T-cell (primary cell): ENCODE measurements at places on chromosomes 2 and 18.

DNA sequence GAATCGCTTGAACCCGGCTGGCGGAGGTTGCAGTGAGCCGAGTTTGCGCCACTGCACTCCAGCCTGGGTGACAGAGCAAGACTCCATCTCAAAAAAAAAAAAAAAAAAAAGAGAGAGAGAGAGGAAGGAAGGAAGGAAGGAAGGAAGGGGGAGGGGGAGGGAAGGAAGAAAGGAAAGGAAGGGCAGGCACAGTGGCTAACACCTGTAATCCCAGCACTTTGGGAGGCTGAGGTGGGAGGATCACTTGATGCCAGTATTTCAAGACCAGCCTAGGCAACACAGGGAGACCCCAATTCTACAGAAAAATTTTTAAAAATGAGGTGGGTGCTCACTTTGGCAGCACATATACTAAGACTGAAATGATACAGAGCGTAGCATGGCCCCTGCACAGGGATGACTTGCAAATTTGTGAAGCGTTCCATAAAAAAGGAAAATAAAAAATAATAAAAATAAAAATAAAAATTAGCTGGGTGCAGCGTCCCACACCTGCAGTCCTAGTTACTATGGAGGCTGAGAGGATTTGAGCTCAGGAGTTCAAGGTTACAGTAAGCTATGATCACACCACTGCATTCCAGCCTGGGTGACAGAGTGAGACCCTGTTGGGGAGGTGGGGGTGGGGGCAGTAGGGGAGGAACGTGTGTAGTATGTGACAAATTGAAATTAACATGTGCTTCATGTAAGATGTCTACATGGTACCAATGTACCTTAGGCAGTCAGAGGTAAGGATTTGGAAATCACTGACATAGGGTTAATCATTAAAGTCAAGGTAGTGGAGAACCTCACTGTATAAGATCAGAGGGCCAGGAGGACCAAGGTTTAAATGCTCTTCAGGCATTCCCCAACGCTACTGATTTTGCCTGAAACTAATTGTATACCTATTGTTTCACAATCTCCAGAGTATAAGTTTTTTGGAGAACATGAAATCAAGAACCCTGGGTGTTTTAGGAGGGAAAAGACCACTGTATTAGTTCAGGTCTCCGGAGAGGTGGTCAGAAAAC, 1.4 kb downstream of the WDCP start:
- DNase-seq, result no peak

DNA sequence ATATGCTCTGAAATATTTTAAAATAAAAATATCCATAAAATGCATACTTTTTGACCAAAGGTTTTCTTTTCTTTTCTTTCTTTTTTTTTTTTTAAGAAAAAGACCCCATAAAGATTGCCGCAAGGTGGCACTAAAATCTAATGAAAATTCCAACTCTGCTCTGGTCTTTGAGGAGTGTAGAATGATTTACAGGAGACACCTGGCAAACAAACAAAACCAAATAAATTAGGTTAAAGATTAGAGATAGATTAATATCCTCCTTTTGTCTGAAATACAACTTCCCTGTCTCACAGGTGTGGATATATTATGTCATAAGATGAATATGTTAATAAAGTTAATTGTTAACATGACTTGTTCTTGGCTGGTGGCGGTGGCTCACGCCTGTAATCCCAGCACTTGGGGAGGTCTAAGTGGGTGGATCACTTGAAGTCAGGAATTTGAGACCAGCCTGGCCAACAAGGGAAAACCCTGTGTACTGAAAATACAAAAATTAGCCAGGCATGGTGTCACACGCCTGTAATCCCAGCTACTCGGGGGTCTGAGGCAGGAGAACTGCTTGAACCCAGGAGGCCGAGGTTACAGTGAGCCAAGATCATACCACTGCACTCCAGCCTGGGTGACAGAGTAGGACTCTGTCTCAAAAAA, 3.5 kb upstream of the RHOB start:
- no peak for DNase-seq

DNA sequence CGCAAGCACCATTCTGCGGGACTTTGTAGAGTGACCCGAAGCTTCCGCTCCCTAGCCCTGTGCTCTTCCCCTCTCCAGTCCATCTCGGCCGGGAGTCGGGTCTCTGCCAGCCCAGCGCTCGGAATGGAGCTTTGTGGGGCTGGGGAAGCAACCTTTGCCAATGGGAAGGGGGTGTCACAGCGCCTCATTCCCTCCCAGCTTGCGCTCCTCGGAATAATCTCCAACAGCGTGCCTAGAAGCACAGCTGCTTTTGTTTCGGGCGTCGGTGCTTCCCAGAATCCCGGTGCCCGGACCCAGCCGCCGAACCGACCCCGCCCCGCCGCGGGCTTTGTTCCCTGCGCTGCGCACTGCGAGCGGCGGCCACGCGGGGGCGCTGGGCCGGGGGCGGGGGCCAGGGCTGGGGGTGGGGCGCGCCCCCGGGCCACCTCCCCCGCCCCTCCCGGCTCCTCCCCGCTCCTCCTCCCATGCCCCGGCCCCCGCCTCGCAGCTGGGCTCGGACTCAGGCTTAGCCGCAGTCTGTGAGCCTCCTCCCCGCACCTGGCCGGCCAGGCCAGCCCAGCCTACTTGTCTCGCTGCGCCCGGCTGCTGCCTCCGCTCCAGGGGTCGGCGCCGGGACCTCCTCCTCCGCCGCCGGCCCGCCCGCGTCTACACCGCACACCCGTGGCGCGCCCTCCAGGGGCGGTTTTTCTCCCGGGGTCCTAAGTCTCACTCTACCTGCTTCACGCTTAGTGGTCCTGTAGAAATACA, 77.7 kb upstream of the SMAD2 start:
- peak; percentile 7 for DNase-seq

DNA sequence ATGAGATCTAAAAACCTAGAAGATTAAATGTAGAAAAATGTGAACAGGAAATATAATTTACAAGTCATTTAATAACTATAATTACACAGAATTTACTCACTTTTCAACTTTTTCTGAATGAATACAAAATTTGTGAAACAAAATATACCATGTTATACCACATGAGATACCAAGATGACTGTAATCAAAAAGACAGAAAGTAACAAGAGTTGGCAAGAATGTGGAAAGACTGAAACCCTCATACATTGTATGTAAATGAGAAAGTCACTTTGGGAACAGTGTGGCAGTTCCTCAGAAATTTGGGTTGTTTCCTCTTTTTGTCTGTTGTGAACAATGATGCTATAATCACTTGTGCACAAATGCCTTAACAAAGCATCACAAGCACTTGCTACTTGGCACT, 145.4 kb upstream of the ZNF804A start:
- DNase-seq, result no peak

GRCh38 chr2:123791207-123791606, 233.9 kb upstream of the CNTNAP5 start:
- DNase-seq, result no peak

GRCh38 chr2:239116456-239117246, 268.8 kb downstream of the TWIST2 start:
- no peak for DNase-seq

DNA sequence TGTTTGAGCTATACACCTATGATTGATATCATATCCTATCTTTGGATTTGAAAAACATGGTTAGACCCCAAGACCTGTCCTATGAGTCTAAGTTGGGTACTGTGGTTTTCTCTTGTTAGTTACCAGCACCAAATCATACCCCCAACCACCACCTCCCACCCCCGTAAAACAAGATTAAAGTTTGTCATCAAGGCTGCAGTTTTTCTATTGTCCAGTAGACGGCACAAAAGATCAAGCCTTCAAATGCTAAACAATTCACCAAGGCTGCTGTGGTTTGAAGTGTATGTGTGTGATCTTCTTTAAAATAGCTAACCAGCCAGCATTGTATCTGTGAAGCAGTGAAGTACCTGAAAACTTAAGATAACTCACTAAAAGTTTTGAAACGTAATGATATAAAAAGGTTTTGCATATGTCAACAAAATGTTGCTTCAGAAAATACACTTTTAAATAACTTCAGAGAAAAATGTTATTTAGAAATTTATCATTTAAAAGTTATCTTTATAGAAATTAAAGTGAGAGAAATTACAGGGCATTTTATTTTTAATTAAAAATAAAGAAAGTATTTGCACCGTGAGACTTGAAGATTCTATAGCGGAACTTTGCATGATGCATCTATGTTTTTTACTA, 5.8 kb upstream of the MEIS1 start:
- DNase-seq, result no peak

- no peak for DNase-seq
Observed at GRCh38 chr2:214075456-214075855, 335.4 kb upstream of the VWC2L start.

DNA sequence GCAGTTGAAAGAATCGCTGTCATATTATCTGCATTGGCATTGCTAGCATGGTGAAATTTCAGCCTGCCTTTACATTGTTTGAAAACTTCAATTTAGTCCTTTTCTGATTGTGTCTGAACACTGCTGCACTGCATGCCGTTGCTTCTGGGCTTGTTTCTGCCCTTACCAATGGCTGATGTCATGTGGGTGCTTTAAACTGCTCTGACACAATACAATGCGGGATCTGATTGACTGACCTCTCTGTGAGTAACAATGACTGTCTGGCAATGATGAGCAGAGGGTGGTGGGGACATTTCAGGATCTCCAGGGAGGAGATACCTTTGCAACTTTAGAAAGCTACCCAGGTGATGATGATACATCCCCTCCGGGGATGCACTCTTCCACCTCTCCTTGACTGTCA, 119.5 kb upstream of the ZBTB14 start:
- no peak for DNase-seq

DNA sequence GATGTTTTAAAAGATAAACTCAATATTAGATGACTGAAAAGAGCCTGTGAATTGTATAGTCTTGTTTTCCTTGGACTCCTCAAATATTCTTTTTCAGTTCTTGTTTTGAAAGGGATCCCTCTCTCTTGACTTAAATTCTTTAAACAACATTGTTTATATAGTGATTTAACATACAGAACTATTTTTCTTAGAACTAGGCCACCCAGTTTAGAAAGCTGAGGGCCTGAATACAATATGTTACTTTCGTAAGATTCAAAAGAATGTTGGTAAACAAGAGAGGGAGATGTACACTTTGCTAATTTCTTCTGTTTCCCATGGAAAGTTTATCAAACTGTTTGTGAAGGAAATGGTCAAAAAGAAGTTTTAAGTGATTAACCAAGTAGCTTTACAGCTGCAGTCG, 5.5 kb upstream of the TSPYL6 start:
- no peak for DNase-seq

GRCh38 chr2:144825331-144826020, 305.6 kb upstream of the ZEB2 start:
- DNase-seq, result no peak

DNA sequence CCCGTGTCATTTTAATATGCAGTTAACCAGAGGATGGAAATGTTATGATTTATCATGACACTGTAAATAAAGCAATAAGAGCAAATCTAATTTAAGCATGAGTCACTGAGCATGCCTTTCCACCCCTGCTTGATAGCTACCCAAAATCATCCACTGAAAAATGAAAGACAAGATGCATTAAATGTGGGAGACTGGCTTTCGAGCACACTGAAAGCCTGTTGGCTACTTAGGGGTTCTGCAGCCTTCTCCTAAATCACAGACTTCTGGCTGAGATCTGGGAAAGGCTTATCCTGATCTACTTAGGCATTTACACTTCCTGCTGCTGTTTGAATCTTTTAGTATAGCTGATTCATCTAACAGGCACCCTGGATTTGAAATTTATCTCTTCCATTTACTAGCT, 778.3 kb upstream of the CDH7 start:
- DNase-seq, result no peak

DNA sequence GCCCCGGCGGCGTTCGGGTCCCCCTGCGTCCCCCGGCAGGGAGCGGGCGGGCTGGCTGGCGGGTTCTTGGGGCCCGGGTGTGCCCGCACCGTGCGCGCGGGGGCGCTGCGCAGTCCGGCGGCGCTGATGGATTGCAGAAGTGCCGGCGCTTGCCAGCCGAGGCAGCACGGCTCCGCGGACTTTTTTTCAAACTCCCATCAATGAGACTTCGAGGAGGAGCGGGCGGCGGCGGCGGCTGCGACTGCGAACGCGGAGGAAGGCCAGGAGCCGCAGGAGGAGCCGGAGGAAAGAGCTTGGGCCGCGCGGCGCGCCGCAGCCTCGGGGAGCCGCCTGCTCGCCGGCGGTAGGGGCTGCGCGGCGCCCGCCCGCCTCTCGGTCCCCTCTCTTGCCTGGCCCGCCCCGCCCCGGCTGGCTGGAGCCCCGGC, at the start of gene GLI2:
TSS of gene GLI2 (plus strand) at position 123 of the 425 bp plus-strand sequence. CDS start 61,453 bp downstream, outside the sequence.
- no peak for DNase-seq

GRCh38 chr18:7567474-7568425, 634 bp downstream of the PTPRM start:
- no peak for DNase-seq

- no peak for DNase-seq
Observed at GRCh38 chr18:38718365-38718901, 1152.8 kb upstream of the CELF4 start.

- no peak for DNase-seq
Observed at GRCh38 chr2:37464067-37464466, 119.6 kb downstream of the QPCT start.

GRCh38 chr2:109516445-109517117, 97.2 kb downstream of the SEPTIN10 start:
- no peak for DNase-seq

DNA sequence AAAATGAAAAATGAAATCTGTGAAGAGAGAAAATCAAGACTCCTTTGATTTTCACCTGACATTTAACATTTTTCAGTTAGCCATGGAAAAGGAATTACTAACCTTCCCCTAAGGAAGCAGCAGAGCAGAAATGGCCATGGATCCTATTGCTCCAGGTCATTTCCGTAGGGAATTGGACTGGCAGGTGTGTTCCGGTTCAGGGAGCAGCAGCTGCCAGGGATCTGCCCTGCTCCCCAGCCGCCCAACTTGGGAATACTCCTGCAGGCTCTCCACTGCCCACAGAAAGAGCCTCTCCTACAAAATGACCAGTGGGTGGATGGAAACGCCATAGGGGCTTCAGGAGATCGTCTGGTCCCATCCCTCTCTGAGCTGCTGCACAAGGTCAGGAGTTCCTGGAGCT, 86.0 kb upstream of the MAPK4 start:
- no peak for DNase-seq

DNA sequence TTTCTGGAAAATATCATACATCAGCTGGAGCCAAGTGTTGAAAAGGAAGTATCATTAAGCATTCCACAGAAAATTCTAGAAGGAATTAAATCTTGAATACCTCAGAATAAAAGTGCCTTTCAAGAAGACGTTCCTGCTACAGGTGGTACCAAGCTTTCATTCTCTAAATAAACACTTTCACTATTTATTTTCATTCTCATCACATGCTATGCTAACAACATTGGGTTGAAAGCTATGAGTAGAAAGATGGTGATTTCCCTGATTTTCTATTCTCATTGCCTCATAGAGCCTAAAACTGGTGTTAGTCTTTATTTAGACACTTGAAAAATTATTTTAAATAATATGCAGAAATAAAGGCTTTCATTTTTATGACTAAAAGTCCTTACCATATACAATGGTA, 324.7 kb downstream of the LRP1B start:
- no peak for DNase-seq

- DNase-seq, result peak; percentile 32
Observed at GRCh38 chr18:13382366-13382953, 163.9 kb downstream of the LDLRAD4 start.
